Activated B cell treated with CpG ODN at 0.5 μM for 24 hours (primary cell): ENCODE measurements at places on chromosomes 6 and 20.
A peak's percentile ranks its signal among the peaks of the same experiment; 100 is the strongest.

GRCh38 chr6:37239526-37239925 is 18.0 kb upstream of the TBC1D22B start:
- DNase-seq, result no peak

DNA sequence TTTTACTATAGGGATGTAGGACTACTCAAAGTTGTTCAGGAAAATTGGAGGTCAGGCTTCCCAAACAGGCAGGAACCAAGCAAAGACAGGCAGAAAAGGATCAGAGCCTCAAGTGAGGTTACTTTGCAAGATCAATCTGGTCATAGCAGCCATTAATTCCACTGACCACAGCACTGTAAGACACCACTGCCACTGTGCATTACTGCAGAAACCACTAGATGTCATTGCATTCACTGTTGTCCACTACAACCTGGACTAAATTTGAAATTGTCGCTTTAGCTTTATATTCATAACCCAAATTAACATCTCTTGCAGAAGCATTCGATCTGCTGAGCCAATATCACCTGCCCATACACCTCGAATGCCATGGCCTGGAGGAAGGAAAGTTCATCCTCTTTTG is 126.9 kb upstream of the UFL1 start:
- DNase-seq, result no peak

DNA sequence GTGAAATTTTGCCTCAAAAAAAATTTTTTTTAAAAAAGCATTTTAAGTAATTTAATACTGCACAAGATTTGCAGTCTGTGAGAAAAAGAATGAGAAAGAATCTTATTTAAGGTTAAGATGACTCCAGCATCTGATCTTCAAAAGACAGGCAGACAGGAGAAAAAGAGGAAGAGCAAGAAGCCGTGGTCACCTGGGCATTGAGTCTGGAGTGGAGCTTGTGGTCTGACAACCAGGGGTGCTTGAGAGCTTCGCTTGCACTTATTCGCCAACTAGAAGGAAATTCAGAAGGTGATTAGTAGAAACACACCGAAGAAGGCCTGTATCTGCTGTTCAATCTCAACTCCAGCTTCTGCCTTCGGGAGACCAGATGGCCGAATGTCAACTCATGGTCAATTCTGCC is 75.9 kb downstream of the MYLK4 start:
- DNase-seq, result no peak

DNA sequence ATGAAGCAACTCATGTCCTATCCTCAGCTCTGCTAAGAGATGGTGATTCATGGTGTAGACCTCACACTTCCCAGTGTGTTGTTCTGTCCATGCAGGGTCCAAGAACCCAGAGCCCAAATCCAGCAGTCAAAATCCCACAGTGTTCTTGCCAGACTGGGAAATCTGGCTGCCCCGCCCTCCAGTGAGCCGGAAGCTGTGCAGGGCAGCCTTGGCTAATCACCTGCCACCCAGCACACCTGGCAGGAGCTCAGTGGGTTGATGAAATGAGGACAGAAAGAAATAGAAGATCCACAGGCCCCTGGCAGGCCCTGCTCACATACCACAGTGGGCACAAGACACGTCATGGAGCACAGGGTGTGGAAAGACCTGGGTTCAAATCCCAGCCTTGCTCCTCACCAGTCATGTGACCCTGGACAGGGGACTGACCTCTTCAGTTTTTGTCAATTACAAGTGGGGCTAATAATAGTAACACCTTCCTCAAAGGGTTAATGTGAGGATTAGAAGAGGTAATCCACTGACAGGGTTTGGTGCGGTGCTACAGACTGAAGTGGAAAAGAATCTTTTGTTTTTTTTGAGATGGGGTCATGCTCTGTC is 13.6 kb upstream of the GUCA1A start:
- no peak for DNase-seq

GRCh38 chr6:39979461-39980328 is 45.4 kb upstream of the MOCS1 start:
- DNase-seq, result no peak

DNA sequence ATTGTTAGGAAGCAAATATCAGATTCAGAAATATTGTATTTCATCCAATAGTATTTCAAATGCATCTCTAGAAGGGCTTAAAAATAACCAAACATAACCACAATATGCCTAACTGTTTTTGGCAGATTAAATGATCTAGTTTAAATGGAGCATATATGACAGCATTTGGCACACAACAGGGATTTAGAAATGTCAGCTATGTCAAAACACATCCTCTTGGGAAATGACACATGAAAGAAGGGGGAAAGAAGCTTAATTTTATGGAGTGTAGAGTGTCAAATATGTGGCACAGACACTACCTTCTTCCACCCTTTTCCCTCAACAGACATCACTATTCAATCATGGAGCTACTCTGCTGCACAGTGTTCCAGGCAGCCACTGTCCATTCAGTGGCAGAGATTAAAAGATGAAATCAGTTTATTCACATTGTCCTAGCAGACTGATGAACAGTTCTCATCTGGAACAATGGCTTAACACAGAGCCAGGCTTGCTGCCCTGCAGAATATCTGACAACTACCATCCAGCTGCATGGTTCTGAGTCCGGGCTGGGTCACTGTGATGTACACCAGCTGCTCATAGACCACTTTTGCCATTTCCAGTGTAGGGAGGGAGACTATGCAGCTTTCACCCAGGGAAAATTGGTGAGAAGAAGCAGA is 349.8 kb downstream of the DHX35 start:
- no peak for DNase-seq

DNA sequence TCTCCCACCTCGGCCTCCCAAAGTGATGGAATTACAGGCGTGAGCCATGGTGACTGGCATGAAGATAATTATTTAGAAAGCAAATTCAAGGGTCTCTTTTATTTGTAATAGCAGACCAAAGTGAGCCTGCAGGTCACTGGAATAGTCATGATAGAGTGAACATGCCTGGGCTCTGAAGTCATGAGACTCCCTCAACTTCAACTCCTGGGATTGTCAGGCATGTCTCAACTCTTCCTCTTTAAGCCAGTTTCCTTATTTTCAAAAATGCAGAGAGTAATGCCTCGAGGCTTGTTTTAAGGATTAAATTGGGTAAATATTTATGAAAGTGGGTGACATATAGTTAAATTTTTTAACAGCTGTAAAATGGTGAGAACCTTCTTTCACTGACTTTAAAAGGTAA is 22.7 kb upstream of the HECA start:
- no peak for DNase-seq

DNA sequence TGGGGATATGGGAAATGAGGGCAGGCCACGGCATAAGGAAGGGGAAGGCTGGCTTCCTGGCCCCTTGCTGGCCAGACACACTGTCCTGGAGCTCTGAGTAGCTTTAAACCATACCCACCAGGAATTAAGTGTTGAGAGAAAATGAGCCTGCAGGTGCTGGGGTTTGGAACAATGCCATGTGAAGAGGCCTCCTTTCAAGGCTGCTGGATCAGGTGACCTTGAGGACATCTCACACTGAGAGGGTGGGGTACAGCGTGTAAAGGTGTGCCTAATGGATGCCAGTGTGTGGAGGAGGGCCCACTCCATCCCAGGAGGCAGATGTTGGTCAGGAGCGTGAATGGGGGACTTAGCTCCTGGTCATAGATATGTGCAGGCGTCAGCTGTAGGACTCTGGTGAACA is 74.8 kb upstream of the MLN start:
- DNase-seq, result no peak

- no peak for DNase-seq
Observed at GRCh38 chr6:119676961-119677360, 327.4 kb upstream of the MAN1A1 start.

- DNase-seq, result no peak
Observed at GRCh38 chr6:107443608-107444267, 15.6 kb downstream of the PDSS2 start.

GRCh38 chr6:165092881-165093595 is 216.4 kb downstream of the C6orf118 start:
- no peak for DNase-seq

DNA sequence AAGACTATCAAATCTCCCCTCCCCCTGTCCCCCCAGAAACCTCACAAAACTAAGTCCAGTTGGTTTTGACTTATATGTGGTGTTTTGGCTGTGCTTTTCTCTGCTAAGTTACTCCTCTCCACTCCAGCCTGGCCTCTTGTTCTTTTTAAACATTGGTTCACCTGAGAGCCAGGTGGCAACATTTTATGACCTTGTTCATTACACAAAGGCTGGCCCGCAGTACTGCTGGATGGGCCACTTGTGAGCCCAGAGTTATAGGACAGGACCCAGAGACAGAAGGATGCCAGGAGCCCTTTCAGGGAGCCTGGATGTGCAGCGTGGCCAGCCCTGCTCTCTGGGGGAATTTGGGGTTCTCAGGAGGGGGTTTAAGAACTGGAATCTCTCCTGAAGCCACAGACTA is 90.0 kb downstream of the RAMACL start:
- DNase-seq, result no peak

DNA sequence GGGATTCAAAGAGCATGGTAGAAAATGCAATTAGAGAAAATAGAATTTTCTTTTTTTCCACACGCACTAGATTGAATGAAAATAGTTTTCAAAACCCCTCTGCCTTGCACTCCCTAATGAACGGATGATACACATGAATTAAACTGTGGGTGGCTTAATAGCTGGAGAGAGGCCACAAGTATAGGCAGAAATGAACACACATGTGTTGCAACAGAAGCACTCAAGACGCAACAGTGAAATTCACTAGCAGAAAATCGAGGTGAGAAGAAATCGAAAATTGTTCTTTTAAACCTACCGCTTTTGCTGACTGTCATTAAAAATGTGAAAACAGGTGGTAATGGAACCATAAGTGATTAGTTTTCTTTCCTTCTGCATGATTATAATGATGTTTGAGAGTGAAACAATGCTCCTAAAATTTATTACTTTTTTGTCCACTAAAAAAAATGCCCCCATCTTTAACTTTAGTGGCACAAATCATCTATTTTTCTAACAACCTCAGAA is 80.1 kb upstream of the SHLD1 start:
- no peak for DNase-seq

DNA sequence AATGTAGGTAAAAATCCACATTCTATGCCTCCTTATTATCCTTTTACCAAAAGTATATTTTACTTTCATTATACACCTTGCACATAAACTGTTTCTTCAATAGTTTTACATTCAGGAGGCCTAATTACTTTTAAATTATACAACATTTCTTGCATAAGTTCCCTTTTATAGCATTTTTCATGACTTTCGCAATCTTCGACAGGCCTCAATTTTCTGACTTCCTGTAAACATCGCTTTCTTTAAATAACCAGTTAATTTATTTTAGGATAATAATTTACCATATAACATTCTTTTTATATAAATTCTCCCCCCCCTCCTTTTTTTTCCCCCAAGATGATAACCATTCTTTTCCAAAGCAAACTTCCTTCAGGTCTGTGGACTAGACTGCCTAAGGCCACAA is 9.2 kb downstream of the SLC35A1 start:
- DNase-seq, result no peak

- peak; percentile 24 for DNase-seq
Observed at GRCh38 chr6:161273274-161273751, 548 bp downstream of the AGPAT4 start.

GRCh38 chr6:127725821-127726220 is 148.8 kb downstream of the C6orf58 start:
- DNase-seq, result no peak

DNA sequence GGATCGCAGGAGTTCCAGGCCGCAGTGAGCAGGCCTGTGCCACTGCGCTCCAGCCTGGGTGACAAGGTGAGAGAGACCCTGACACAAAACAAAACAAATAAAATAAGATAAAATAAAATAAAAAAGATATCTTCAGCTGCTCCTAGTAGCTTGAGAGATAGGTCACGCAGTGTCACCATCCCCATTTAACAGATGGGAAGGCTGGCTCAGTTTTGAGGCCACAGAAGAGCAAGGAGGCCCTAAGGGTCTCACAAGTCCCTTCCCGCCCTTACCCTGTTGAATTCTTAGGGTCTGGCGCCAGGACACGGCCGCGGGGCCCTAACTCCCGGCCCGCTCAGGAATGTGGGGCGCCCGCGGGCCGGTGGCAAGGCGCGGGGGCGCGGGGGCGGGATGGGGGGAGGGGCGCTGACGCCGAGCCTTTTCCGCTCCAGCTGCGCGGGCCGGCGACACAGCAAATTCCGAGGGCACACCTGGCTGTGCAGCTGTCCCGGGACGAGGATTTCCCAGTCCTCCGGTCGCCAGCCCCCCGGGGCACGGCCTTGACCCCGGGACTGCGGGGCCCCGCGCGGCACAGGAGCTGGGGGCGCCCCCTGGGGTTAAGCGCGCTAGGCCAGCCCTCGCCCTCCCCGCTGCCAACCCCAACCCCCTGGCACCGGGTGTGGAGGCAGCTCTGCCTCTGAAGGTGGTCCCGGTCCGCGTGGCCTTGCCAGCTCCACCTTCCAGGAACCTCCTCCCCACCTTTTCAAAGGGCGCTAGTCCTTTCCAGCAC is 10.3 kb upstream of the R3HDML start:
- no peak for DNase-seq

DNA sequence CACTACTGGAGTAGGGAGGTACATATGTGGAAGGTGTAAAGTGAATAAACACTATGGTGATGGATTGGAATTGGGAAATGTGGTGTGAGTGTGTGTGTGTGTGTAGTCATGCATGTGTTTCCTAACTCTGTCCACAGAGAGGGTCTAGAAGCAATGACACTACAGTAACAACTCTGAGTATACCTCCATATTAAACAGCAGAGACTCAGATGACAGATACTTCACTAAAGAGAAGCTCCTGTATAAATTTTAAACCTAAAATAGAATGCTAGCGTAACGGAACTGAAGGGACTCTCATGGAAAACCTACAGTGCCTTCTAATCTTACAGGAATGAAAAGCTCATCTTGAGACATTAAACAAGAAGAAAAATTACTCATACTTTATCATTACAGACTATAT is 150.5 kb downstream of the SLC16A10 start:
- no peak for DNase-seq

GRCh38 chr20:13936781-13937576 is 53.4 kb downstream of the SEL1L2 start:
- no peak for DNase-seq

DNA sequence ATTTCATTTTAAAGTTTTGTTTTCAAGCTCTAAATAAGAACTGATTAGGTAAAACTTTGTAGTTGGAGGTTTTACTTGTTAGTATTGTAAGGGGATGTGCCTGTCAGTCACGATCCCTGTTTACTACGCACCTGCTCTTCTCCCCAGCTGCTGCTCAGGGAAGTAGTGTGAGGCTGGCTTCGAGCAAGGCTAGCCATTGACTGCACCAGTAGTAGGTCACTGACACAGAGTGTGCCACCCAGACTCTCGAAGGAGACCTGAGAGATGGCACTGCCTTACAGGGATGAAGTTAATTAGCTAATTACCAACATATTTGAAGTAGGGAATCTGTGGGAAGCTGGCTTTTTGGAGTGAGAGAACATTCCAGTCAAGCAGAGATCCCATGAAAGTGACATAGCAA is 89.2 kb downstream of the DNAH8 start:
- DNase-seq, result no peak

GRCh38 chr6:82711105-82711827 is 347.6 kb downstream of the TPBG start:
- no peak for DNase-seq

- no peak for DNase-seq
Observed at GRCh38 chr6:166422201-166422940, 39.6 kb upstream of the MPC1 start.
